CD4-positive, alpha-beta T cell treated with Interleukin-15 for 4 hours (primary cell): ENCODE measurements at places on chromosomes 12 and 14.

DNA sequence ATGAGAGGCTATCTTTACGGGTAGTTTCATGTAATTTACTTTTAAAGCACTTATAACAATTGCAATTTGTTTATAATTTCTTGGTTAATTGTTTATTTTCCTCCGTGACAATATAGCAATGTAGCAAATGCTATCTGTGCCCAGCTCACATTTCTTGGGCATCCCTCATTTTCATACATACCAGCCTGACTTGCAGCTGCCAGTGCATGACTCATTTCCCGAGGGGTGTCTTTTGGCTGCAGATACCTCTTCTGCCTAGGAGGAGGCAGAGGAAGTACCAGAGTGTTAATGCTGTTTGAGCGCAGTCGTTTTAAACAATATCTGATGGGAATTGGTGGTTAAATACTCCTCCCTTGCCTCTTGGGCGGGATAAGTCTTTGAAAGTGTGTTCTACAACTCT lies 104.2 kb upstream of the ABCD2 start:
- DNase-seq, result peak; percentile 28

GRCh38 chr12:10131111-10131690 lies 1.2 kb upstream of the CLEC7A start:
- DNase-seq, result no peak

DNA sequence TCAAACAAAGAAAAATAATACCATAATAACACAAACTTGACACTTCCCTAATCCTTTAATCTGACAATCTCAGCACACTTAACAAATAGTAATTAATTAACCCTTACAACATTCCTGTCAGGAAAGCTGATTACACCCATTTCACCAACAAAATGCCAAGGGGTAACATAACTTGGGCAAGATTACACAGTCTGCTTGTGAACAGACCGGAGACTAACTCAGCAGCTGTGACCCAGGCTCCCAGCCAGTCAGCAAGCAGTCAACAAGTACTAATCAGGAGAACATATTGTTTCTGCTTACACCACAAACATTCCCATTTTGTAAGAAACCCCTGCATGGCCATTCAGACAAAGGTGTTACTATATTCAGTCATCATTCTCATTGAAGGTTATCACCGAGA lies 592.5 kb upstream of the FLRT2 start:
- no peak for DNase-seq

DNA sequence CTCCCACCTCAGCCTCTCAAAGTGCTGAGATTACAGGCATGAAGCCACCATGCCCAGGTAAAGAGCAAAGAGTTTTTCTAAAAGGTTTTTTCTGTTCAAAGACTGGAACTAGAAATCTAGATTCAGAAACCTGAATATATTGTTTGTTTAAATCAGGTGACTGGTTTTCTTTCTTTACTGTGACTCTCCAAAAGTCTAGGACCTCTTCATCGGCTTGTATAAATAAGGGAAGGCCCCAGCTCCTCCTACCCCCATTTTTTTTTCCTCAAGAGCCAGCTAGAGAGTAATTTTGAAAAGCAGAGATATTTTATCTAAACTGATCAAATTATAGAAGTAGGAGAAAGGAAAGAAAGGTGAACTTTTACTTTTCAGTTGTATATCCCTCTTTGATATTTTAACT lies 48.0 kb downstream of the TMEM116 start:
- no peak for DNase-seq
